ENCODE measurements at places on chromosomes 5 and 9.

DNA sequence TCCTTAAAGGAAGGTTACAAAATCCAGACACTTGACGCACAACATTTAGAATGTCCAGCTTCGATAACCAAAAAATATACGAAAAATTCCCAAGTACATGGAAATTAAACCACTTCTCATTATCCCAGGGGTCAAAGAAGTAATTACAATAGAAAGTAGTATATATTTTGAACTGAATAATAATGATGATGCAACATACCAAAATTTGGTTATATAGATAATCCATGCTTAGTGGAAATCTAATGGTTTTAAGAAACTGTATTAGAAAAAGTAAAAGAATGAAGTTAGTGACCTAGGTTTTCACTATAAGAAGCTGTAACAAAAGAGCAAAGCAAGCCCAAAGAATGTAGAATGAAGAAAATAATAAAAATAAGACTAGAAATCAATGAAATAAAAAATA, 204.0 kb upstream of the PUM3 start:
- DNase-seq, result no peak

DNA sequence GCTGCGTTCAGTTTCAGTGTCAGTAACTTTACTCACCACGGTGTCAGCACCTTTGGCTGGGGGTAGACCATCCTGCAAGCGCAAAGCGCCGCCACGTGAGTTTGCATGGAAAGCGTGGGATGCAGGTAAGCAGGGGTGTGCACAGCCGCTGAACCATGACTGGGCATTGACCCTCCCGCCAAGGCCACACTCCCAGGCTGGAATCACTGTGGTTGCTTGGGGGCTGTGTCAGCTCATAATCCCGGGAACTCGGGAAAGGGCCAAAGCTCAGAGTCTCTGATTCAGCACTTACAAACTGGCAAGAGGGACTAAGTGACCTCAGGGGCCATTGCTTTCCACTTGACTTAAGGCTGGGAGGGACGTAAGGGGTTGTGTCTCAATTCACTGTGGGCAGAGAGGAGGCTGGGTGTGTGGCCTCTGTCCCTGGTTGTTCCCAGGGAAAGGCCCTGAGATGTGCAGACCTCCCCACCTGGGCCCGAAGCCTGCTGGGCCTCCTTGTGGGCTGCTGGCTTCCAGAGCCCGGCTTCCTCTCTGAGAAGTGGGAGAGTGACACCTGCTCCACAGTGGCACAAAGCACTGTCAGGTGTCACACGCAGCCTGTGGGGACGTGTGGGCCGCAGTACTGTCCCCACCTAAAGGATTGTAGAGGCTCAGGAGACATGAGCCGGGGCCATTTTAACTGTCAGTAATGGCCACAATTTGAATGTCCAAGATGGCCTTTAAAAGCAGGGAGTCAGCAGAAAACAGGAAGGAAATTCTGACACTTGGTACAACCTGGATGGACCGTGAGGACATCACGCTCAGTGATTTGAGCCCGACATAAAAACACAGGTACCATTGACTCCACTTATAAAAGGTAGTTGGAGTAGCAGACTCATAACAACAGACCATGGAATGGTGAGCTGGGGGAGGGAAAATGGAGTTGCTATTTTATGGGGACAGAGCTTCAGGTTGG, 16.7 kb downstream of the ABO start:
- no peak for DNase-seq

DNA sequence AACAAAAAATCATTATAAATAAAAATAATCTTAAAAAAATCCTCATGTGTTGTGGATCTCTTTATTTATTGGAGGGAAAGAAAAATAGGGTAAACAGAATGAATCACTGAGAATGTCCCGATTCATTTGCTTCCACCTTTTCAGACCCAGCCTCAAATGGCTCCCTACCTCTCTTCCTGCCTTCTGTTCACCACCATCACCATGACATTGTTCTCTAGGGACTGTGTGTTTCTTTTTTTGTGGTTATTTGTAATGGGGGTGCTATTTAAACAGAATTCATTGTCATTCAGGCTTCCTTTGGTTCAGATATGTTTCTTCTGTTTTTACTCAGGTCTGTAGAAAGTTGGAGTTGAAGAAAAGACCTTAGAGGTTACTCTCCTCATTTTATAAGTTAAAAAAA, 198.2 kb downstream of the KIF4B start:
- DNase-seq, result no peak

- DNase-seq, result no peak
Observed at GRCh38 chr5:79237740-79238560, 2.0 kb downstream of the JMY start.

- no peak for DNase-seq
Observed at GRCh38 chr9:133348718-133349573, 928 bp downstream of the RPL7A start.

- DNase-seq, result no peak
Observed at GRCh38 chr9:114200721-114201300, 45.5 kb downstream of the COL27A1 start.

DNA sequence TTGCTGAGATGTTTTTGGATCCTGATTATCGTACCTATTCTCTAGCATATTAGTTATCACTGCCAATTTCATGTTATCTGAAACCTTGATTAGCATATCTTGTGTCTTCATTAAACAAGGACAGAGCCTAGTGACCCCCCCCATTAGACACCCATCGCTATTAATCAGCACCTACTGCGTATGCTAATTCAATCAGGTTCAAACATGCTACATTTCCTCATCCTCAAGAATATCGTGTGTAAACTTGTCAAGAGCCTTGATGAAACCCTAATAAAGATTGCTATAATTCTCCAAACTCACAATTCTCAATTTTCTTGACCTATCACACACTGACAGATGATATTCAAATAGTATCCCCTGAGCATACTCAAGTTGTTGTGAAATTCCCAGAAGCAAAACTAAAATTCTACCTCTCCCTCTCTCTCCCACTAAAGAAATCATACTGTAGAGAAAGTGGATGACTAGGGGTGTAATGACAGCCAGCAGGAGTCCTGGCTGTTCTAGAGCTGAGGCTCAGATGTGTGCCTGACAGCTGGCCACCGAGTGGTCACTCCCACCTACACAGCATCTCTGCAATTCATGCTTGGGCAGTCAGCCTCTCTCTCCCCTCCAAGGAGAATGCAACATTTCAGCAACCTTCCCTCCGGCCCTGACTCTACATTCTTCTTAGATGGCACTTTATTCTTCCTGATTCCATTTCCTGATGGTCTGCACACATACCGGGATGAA, 9.2 kb upstream of the ZNF354A start:
- DNase-seq, result no peak

DNA sequence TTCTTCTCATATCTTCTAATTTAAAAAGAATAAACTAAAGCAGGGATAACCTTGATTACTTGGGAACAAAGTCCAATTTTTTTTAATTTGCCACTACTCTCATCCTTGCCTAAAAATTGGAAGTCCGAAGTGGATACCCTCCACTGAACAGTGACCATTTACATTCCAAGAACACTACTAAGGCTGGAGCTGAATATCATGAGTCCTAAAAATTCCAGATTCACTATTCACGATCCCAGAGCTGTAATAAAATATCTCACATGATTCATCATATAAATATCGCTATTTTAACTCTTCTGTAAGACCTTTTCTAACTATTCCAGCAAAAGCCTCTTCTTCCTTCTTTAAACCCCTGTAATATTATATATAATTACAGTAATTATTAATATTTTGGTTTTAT, 57.4 kb downstream of the ATPSCKMT start:
- no peak for DNase-seq

DNA sequence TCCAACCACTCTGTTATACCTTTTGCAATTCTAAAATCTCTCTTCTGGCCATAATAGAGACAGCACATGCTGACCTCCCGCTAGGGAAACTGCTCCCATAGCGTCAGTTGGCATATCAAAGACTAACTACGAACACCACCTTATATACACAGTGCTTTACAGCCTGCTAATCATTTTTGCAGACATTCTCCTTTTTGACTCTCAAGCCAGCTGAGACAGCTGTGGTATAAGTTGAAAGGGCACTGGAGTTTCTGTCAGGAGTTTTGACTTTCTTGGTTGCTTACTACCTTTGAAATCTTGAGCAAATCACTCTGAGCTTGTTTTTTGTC, 160.2 kb upstream of the TBCA start:
- no peak for DNase-seq

GRCh38 chr9:68562461-68562860, 21.8 kb upstream of the TMEM252 start:
- DNase-seq, result no peak

- DNase-seq, result peak; percentile 71
Observed at GRCh38 chr9:71647094-71647591, 121.2 kb downstream of the CEMIP2 start.

DNA sequence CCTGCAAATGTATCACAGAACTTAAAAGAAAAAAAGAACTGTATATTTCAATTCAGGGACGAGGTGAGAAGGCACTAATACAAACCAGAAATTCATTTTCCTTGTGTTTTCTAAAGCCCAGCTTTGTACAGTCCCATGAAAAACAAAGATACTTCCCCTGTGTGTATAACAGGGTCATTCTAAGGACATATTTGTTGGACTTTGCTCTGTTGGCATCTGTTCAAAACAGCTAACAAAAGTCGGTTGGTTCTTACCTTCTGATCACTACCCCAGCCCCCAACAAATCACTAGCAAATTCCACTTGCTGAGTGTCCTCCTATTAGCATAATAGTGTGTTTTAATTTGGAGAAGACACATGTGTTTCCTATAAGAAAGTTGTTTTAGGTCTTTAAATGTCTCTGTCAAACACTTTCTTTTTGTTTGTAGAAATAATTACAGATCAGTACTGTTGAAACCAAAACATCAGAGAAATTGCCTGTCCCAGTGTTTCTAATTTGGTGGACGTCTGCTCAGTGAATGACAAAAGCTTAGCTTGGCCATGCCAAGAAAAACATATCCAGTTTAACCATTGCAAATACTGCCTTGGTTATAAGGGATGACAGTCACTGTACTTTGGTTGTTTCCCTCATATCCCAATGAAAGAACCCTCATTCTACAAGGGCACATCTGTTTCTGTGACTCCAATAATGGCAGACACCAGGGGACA, 480.5 kb downstream of the EBF1 start:
- DNase-seq, result no peak

DNA sequence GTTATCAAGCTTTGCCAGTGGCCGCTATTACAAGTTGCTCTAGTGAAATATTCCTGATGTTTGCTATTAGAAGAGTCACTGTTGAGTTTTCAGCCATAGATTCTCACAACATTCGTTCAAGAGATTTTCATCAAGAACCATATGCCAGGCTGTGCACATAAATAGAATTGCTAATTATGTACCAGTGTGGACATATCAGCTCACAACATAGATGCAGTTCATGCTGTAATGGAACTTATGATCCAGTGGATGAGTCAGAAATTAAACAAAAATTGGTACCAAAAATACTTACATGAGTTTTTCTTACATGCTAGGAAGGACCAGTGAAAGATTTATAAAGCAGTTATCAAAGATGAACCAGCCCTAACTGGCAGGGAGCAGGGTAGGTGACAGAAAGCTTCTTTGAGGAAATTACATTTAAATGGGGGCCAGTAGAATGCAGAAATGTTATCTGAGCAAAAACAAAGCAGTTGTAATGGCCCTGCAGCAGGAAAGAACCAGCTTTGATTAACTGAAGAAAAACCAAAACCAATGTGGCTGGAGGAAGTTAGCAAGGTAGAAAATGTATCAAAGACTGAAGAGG, 404.2 kb downstream of the DNAH5 start:
- no peak for DNase-seq

DNA sequence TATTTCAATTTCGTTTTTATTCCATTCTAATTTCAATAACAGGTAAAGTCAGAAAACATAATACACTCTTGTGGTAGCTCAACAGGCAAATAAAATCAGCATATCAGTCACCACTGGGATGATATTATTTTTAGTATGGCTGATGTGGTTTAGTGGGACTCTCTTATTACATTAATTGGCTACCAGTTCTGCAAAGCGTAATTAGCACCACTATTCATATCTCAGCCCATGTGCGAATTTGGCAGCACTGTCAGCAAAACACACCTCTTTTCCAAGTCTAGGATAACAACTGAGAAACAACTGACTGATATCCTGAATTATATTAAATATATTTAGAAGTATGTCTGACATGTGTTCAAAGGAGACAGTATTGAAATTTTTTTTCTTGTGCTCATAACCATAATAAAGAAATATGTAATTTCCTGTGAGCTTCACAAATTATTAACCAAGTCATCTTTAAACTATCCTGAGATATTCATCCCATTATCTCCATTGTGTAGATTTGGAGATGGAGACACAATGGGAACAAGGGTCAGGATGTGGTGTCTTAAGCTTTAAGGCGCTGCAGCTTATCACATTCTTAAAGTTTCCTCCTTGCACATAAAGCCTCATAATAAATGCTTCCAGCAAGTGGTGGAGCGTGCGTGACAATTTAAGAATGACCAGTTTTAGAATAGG, 212.4 kb downstream of the TLE1 start:
- DNase-seq, result no peak

DNA sequence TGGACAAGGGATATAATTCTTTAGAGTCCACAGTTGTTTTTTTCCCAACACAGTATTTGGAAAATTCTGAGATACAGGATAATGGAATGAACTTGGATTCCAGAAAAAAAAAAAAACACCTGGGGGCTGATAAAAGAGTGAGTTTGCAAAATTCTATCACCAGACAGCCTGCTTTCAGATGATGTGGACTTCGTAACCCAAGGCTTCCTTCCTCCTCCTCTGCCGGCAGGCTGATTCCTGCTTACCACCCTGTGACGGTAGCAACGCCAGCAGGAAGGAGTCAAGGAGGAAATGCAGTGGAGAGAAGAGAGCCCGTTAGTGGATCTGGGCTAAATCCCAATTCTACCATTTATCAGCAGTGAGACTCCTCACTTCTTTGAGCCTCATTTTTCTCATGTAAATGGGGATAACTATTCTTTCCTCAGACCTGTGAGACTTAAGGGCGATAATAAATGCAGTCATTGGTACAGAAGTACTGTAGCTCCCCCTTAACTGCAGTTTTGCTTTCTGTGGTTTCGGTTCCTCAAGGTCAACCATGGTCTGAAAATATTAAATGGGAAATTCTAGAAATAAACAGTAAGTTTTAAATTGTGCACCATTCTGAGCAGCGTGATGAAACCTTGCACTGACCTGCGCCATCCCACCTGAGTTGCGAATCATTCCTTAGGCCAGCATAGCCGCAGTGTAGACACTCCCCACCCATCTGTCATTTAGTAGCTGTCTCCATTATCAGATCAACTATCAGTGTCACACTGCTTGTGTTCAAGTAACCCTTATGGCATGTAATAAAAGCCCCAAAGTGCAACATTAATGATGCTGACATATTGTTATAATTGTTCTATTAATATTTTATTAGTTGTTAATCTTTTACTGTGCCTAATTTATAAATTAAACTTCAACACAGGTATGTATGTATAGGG, 71.4 kb downstream of the DCP2 start:
- no peak for DNase-seq

GRCh38 chr9:134526584-134527477, 114.8 kb upstream of the COL5A1 start:
- peak; percentile 63 for DNase-seq

GRCh38 chr9:131237931-131238401, 38.3 kb downstream of the FAM78A start:
- DNase-seq, result no peak

GRCh38 chr5:51995773-51996306, 612.6 kb downstream of the ISL1 start:
- DNase-seq, result no peak

All from left forelimb (tissue), 1 donor.